Colonic mucosa (tissue), 4 donors: ENCODE measurements at places on chromosomes 16 and 17.

DNA sequence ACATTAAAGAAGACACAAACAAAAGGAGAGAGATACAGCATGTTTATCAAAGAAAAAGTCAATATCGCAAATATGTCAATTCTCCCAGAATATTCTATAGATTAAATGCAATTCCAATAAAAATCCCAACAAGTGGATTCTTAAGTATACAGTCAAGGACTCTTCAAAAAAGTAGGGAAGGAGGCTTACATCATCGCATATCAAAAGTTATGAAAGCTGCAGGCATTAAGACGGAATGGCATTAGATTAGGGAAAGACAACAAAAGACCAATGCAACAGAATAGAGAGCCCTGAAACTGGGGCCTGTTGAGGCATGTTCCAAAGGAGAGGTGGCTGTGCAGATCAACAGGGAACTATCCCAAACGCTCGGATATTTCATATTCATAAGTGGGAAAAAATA lies 76.0 kb downstream of the MARCHF10 start:
- DNase-seq, result no peak

- no peak for DNase-seq
Observed at GRCh38 chr16:52372313-52372712, 174.6 kb downstream of the TOX3 start.

DNA sequence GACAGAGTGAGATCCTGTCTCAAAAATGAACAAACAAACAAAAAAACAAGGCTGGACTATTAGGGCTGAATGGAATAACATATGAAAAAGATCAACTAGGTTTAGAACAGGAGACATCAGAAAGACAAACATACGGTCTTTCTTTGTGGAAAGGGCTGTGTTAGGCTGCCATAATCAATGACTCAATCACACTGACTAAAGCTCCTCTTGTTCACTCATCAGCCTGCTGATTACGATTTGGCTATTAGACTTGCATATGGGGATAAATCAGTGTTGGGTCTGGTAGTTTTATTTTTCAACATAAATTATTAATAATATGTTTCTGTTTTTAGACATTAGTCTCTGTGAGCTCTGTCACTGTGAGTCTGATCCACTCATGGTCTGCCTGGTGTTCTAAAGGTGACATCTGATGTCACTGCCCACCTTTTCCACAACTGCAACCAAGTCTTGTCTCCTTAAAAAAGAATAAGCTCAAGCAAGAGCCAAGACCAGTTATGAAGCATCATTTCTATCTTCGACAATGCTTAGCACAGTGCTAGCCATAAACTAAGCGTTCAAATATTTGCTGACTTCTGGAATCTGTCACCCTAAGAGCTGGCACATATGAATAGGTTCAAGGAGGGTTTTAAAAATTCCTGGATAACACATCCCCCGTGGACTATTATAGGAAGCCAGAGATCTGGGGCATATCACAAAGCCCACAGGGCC lies 10.2 kb downstream of the CFAP20 start:
- no peak for DNase-seq

DNA sequence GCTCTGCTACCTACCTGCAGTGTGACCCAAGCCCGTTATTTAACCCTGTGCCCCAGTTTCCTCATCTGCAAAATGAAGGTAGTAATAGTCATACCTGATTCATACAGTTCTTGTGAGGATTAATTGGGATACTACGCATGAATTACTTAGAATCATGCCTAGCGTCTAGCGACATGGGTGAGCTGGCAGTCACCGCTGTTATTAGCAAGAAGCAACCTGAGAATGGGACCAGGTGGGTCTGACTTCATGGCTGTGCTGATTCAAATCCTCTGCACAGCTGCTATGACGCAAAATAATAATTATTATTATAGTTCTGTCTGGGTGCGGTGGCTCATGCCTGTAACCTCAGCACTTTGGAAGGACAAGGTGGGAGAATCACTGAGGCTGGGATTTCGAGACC lies 7.9 kb downstream of the SOCS1 start:
- no peak for DNase-seq

DNA sequence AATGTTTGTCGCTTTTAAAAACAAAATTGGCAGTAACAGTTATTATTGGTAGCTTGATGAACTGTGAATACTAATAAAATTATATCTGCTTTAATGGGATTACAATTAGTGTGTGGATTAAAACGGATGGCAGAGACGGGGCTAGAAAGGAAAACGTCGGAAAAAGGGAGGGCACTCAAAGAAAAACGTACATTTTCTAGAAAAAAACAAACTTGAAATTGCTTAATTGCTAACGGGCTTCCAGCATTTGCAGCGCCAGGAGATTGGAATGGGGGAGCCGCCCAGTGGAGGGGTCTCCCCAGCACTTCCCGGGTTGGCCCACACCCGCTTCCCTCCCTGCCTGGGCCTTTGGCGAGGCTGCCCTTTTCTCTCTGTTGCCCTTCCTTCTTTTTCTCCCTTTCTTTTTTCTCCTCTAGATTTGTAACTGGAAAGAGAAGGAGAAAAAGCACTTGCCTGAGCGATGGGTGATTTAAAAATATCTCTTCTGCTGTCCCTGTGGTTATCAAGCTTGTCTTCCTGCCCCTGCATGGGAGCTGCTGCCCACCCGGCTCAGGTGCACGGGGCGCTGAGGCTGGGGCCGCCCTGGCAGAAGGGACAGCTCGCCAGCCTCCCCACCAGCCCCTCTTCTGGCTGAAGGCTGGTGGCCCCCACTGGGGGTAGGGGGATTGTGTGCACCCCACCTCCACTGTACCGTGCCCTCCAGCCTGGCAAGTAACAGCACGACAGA lies 5.9 kb downstream of the BAHCC1 start:
- no peak for DNase-seq

- DNase-seq, result no peak
Observed at GRCh38 chr17:72267601-72268000, 146.8 kb downstream of the SOX9 start.

GRCh38 chr16:84532855-84533486 lies 28.5 kb upstream of the MEAK7 start:
- no peak for DNase-seq

GRCh38 chr16:74773446-74774222 lies 986 bp downstream of the FA2H start:
- peak; percentile 42 for DNase-seq

GRCh38 chr17:27824745-27825144 lies 24.4 kb upstream of the NOS2 start:
- DNase-seq, result peak; percentile 52

DNA sequence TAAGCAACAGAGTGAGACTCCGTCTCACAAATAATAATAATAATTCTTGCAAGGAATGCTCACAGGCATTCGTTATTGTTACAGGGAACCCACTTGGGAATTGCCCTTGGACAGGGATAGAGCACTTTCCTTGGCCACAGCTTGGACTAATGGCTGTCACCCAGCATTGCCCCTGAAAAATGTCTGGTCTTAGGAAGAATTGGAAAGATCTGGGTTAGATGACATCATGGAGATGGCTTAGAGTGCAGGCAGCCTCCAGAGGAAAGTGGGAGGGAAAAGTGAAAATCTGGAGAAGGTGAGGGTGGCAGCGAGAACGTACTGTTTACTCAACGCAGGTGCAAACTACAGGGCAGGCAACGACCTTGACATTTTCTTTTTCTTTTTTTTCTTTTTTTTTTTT lies 59.3 kb upstream of the MRTFB start:
- no peak for DNase-seq

GRCh38 chr16:78269256-78269655 lies 169.8 kb downstream of the WWOX start:
- no peak for DNase-seq

DNA sequence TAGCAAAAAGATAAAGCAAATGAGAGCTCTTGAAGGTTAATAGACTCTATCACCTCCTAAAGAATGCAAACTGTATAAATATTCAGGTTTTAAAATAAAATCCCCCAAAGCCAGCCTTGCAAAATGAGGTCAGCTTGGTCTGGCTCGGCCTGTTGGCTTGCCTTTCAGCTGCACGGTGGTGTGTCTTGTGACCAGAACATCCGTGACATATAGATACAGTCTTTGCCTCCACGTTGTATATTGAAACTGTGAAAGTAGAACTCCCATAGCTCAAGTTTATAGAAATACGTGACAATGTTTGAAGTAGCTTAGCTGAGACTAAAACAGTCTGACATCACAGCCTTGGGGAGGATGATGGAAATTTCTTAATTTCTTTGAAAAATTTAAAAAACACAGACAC lies 236.6 kb upstream of the MYOCD start:
- no peak for DNase-seq

DNA sequence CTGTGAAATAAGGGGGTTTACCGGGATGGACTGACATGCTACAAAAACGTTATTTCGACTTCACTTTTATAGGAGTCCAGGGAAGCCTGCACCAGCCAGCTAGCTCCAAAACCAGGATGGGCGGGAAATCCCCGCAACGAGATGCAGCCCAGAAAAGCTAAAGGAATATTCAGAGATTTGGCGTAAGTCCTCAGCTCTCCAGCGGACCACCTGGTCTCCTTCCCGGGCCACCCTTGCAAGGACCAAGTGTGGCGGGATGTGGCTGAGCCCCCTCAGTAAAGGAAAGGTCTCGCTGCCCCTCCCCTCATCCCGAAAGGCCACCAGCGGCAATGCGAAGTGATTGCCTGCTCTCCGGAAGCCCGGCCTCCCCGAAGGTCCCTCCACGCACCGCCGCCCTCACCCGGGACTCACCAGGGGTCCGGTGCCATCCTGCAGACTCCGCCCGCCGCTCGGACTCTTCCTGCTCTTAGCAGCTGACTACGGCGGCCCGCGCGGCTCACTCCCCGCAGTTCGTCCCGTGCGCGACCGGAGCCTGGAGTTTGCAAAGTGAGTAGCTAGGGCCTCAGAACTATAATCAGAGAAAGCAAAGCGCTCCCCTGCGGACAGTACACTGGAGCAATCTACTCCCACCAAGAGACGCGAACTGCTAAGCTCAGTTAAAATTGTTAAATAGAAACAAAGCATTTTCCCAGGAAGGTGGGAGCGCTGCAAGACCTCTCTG lies at the start of gene STX8:
TSS of gene STX8 (minus strand) at position 440 of the 721 bp plus-strand sequence. CDS start at position 428, 12 bp downstream.
- DNase-seq, result peak; percentile 96

DNA sequence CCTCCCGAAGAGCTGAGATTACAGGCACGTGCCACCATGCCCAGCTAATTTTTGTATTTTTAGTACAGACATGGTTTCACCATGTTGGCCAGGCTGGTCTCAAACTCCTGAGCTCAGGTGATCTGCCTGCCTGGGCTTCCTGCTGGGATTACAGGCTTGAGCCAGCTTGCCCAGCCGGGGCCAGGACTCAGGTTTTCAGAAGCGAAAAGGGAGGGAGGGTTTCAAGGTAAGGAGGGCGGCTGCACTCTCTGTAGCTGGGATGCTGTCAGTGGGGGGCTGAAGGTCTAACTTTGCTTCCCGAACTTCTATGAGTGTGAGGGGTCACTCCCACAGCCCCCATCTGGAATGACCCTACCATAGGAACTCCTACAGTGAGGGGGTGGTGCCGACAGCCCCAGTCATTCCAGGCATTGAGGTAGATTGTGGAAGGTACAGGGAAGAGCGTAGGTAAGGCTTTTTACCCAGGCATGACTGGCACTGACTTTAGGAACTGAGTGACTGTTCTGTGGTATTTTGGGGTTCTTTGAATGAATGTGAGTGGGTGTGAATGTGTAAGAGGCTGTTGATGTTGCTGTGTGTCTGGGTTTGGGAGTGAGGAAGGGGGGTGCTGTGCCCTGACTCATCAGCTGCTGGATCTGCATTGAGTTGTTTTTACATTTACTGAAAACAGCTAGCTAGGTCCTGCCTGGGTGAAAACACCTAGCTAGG lies 3.8 kb upstream of the C1QL1 start:
- DNase-seq, result no peak

DNA sequence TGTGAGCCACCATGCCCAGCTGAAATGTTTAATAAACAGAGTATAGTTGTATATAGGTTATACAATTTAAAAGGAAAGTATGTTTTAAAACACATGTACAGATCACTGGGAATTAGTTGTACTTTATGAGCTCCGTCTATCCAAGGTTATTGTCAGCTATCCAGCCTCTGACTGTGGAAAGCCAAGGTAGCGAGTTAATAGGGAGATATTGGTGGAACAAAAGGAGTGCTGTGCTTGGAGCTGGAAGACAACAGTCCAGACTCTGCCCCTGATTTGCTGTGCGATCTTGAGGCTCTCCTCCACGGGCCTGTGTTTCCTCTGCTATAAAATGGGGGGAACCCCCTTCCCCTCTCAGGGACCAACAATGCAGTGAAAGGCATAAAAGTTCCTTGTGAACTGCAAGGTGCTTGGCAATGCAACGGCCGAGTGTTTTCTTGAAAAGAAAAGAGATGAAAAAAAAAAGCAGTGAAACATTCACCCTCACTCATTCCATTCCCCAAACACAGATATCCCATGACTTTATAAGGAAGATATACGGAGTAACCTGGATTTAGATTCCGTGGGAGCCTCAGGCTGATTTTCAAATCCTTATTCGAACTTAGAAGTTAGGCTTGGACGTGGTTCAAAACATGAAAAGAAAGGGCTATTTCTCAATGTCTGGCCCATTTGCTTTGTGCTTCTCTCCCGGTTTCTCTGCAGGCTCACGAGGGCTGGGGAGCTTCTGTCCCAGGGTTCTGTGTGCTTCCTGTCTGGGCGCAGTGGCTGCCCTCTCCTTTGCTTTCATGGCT lies 34.1 kb downstream of the CUEDC1 start:
- no peak for DNase-seq

DNA sequence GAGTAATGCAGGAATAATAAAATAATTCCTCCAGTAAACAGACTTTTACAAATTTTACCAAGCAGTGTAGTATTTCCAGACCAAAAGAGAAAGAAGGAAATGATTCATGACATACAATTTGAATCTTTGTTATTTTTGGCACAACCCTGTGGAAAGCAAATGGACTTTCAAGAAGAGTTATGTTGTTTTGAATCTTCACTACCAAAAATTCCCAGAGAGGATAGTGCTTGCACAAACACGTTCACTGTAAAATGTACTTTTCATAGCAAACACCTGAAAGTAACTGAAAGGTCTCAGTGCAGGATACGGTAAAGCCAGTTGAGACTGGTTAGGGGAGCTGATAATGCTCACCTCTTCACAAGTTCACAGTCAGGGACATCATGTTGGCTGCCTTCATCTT lies 107.1 kb downstream of the USP22 start:
- DNase-seq, result no peak

- DNase-seq, result no peak
Observed at GRCh38 chr17:73634629-73635028, 9.6 kb downstream of the SDK2 start.

GRCh38 chr16:84324434-84325262 lies 30.0 kb downstream of the WFDC1 start:
- no peak for DNase-seq

GRCh38 chr17:29115961-29116803 lies 64.0 kb downstream of the MYO18A start:
- no peak for DNase-seq

GRCh38 chr17:58304750-58305486 lies 23.7 kb downstream of the TSPOAP1 start:
- DNase-seq, result peak; percentile 15

GRCh38 chr17:50793007-50793406 lies 25.7 kb upstream of the ANKRD40CL start:
- DNase-seq, result no peak

DNA sequence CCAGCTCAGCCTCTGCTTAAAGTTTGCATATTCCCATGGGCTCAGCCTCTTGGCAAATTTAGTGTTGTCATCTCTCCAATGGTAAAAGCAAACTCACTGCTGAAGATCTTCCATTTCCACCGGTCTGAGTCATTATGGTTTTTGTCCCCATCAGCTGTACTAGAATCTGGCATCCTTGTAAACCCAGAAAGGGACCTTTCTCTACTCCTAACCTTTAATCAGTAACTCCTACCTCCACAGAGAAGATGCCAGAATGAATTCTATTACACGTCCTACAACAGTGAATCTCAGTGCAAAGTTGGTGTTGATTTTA lies 45.8 kb downstream of the ZNF652 start:
- no peak for DNase-seq
